ENCODE measurements at places on chromosomes 11 and 22. TPM values are rescaled to one million over a fixed set of nuclear protein-coding genes. Genes with fewer than 3 reads are reported as not detected.

DNA sequence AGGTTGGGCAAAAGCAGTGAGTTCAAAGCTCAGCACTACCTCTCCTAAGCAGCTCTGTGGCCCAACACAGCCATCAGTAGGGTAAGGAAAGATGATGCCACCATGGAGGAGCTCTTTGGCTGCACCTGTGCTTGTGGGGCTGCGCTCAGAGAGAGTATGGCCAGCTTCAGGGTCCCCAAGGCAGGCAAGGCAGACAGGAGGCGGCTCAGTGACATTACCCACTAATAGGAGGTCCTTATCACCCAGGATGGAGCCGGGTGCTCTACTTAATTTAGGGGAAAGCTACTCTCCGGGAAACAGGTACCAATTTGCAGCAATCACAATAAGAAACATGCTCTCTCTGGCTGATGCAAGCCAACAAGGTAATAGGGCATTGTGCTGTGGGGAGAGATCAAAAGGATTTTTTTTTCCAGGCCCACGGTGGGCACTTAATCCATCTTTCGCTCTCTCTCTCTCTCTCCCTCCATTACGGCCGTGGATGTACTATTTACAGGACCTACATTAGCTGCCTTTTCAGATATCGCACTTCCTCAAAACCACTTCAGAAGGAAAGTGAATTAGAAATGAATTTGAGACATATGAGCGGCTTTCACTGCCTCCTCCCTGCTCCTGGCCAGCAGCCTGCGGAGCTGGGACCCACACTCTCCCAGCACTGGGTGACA is 446.3 kb downstream of the SOX6 start:
- DNase-seq, result peak; percentile 9

- DNase-seq, result peak; percentile 56
Observed at GRCh38 chr11:64235437-64236161, 1.2 kb downstream of the VEGFB start.

The CRYBA4 gene
- total RNA-seq, result not detected

DNA sequence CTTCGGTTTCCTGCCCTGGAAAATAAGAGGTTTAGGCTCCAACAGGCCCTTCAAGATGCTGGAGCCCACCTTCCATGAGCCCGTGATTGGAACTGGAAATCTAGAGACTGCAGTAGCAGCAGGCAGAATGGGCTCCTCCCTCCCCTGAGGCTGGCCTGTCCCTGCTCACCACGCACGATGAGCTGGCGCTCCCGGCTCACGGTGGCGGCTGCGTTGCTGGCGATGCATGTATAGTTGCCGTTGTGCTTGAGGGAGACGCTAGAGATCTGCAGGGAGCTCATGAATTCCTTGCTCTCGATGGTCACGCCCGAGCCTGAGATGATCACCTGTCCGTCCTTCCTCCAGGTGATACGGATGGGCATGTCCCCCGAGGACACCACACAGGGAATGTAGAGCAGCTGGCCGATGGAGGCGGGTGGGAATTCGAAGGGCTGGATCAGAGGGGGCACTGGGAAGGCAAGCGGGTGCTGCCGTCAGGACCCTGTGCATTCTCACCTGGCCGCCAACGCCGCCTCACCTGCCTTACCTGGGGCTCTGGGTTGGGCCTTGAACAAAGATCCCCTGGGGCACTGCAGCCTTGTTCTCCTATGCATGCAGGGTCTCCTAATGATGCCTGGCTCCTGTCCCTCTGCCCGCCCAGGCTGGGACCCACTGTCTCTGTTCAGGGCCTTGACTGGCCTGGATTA is 177.8 kb downstream of the CEP164 start:
- DNase-seq, result no peak

The BATF2 gene
- 2.9 TPM for total RNA-seq

The DKK3 gene
- total RNA-seq, result 201 TPM

DNA sequence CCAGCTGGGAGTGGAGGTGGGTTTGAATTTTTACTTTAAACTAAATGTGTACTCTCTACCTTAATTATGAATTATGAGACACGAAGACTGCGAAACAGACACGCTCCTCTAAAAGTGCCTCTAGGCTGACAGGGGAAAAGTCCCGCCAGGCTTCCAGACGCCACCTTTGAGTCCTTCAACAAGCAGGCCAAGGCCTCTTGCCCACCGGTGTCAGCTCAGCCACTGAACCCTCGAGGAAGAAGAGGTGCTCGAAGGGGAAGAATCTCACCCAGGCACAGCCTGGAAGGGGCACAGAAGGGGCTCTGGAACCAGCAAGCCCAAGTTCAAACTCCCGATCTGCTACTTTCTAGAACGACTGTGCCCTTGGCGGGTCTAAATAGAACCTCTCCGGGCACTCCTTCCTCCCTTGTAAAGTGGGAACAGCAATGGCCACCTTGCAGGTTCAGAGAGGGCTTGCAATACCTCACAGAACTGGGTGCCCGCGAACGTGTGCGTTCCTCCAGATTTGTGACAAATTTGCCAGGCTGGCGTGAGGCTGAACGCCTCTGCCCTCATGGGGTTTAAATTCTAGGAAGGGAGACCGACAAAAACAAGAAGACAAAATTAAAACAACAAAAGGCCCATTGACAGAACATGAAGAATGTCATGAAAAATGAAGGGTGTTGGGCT is 158.5 kb upstream of the GRK3 start:
- DNase-seq, result no peak

The CCDC188 gene
- 6.8 TPM for total RNA-seq

The MOV10L1 gene
- 1.6 TPM for total RNA-seq

The HTR3B gene
- total RNA-seq, result not detected

GRCh38 chr11:118129471-118130172 is 23.0 kb downstream of the SCN4B start:
- peak; percentile 19 for DNase-seq

The NAALADL1 gene
- 14.7 TPM for total RNA-seq

DNA sequence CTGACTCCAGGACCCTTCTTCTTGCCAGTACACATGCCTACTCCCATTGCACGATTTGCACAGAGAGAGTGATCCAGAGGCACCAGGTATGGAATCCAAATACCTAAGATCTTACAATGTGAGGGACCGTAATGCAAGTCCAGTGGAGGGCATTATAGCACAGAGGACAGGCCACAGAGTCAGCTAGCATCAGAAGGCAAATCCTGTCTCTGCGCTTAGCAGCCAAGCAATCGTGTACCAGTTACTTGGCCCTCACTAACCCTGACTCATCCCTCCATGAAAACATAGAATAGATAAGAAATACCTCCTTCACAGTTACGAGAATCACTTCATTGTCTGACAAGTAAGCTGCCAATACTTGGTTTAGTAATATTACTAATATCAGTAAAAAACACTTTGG is 69.7 kb upstream of the SLC6A5 start:
- DNase-seq, result no peak

The TSGA10IP gene
- total RNA-seq, result not detected

DNA sequence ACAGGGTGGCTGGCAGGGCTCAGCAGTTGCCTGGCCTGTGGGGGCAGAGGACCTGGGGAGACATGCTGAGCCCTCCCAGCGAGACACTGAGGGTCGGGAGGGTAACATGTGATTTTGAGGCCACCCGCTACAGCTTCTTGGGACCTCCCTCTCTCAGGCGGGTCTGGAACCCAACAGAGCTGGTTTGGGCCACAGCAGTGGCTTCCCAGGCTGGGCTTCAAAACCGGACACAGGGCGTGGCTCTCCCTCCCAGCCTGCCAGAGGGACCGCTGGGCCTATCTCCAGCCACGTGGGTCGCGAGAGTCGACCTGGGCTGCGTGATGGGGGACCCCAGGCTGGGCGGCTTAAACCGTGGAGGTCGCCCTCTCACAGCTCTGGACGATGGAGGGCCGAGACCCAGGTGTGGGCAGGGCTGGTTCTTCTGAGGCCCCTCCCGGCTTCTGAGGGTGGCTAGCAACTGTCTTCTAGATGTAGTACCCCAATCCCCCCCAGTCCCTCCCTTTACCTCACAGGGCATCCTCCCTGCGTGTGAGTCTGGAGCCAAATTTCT is 91.7 kb downstream of the KCNQ1 start:
- DNase-seq, result no peak

The OR52I2 gene
- total RNA-seq, result not detected

DNA sequence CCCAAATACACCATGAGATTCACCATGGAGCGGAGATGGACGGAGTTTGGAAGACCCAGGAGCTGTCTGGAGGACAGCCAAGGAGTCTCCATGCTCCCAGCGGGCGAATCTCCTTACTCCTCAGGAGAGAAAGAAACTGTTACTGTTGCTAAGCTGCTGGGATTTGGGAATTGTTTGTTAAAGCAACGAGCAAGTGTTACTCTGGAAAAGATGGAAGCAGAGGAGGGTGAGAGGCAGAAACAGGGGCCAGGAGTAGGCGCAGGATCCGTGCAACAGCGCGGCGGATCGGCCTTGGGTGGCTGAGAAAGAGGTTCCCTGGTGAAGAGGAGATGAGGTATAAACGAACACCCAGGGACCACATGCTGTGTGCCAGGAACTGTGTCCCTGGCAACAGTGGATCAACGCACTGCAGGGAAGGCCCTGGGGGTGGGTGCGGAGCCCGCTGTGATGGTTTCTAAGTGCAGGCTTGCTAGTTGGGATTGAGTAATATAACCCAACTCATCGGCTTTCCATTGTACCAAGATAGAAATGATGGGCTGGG is 1436.4 kb downstream of the BRD1 start:
- no peak for DNase-seq

The RAC2 gene
- 18.9 TPM for total RNA-seq

DNA sequence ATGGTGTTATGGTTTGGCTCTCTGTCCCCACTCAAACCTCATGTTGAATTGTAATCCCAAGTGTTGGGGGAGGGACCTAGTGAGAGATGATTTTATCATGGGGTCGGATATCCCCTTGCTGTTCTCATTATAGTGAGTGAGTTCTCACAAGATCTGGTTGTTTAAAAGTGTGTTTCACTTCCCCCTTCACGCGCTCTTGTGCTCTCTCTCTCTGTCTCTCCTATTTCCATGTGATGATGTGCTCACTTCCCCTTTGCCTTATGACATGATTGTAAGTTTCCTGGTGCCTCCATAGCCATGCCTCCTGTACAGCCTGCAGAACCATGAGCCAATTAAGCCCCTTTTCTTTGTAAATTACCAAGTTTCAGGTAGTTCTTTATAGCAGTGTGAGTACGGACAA is 765.1 kb downstream of the KCNA4 start:
- DNase-seq, result no peak

The SMTNL1 gene
- total RNA-seq, result not detected

The KRTAP5-10 gene
- not detected for total RNA-seq

GRCh38 chr11:65857853-65858680 is at the start of gene CFL1:
Gene CFL1, minus strand, starts transcription at chr11:65858180. Its CDS starts 81 bp downstream, at chr11:65858099.
- peak; percentile 99 for DNase-seq

GRCh38 chr11:86741839-86742805 is 58.2 kb upstream of the PRSS23 start:
- no peak for DNase-seq

- DNase-seq, result peak; percentile 61
Observed at GRCh38 chr11:33734441-33735270, 1.6 kb downstream of the CD59 start.

The MEI1 gene
- total RNA-seq, result 2.9 TPM

GRCh38 chr11:96317571-96317970 is 25.4 kb downstream of the MAML2 start:
- no peak for DNase-seq

DNA sequence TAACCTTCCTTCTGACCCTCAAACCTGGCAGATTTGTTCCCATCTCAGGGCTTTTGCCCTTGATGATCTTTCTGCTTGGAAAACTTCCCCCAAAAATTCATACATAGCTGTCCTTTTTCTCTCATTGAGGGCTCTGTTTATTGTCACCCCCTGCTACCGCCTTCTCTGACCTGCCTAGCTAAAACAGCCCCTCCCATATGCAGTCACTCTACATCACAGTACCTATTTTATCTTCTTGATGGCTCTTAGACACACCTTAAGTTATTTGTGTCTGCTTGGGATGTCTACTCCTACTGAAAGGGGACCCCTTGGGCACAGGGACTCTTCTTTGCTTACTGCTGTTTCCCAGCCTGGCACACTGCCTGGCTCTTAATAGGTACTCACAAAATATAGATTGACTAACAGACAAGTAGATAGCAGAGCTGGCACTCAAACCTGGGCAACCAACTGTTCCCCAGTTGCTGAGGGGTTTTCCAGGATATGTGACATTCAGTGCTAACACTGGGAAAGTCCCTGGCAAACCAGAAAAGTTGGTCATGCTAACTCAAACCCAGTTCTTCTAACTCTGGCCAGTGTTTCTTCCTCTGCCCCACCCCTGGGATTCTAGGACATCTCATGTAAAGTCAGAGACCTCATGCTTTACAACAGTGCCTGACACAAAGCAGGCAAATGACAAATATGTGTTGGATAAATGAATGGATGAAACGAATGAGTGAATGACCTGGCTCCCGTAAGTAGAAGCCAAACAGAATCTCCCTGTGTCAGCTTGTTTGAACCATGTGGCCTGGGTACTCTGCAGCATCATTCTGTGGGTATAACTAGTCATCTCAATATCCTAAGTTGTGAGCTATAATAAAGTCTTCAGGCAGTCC is 19.8 kb upstream of the FJX1 start:
- no peak for DNase-seq

GRCh38 chr11:41788177-41788576 is 328.7 kb upstream of the LRRC4C start:
- DNase-seq, result no peak

GRCh38 chr11:19953336-19953735 is 206.9 kb downstream of the DBX1 start:
- no peak for DNase-seq

DNA sequence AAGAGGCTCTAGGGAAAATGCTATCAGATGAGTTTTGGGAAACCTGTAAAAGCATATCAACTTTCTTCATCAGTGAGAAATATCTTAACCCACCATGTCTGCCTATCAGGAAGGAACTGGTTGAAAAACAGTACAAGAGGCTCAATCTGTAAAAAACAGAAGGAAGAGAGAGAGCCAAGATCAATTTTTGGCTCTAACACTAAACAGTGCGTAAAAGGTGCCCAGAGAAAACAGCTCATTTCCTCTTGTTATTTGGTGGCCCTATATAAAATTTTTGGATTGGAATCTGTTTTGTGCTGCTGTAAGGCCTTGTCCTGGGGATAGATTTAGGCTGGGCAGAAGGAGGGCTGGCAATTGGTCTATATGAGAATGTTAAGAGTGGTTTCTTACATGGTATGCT is 12.1 kb downstream of the MS4A2 start:
- DNase-seq, result no peak

The RAB3IL1 gene
- total RNA-seq, result 70.5 TPM

DNA sequence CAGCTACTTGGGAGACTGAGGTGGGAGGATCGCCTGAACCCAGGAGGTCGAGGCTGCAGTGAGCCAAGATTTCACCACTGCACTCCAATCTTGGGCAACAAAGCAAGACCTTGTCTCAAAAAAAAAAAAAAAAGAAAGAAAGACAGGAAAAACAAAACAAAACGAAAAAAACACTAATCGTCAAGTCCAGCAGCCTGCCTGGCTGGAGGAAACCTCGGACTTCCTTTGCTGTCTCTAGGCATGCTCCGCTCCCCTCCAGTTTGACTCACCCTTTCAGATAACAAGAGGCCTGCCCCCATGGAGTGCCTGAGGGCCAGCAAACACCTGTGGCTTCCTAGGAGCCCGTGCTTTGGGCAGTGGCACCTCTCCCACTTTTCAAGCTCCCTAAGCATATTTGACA is 28.8 kb upstream of the CHKA start:
- DNase-seq, result no peak

The RFPL2 gene
- not detected for total RNA-seq

DNA sequence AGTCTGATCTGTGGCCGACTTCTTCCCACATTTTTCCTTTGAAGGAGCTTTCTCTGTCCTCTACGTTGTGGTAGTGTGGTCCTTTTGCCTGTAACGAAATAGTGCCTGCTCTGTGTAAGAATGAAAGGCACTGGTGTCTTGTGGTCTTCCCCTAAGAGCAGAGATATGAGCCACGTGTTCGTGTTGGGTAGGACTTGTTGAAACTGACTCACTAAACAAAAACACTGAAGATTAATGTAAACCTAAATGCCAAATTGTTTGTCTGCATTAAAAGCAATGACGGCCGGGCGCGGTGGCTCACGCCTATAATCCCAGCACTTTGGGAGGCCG is 10.1 kb upstream of the RPS3 start:
- no peak for DNase-seq

Data from sciatic nerve (tissue), 2 donors.